ENCODE measurements at places on chromosomes 3 and 15.

DNA sequence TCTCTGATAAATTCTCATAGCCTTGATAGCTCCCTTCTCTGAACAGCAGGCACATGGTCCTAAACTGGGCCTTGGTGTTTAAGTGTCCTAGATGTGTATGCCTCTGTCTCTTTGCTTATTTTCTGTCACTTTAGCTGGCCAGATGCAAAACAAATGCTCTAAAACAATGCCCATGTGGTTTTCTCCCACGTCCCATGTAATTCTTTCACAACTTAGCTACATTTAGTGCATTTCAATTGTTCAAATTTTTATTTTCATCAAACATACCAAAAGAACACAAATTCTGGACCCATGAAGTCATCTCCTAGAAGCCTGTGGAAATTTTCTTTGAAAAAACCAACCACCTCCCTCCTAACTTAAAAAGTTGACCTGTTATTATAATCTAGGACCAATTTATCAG is 491.3 kb upstream of the AGTR1 start:
- DNase-seq, result no peak

- peak; percentile 42 for DNase-seq
These were observed 498 bp downstream of the PDE12 start for GRCh38 chr3:57556459-57557084.

GRCh38 chr3:454986-455385 is 258.4 kb downstream of the CHL1 start:
- no peak for DNase-seq

DNA sequence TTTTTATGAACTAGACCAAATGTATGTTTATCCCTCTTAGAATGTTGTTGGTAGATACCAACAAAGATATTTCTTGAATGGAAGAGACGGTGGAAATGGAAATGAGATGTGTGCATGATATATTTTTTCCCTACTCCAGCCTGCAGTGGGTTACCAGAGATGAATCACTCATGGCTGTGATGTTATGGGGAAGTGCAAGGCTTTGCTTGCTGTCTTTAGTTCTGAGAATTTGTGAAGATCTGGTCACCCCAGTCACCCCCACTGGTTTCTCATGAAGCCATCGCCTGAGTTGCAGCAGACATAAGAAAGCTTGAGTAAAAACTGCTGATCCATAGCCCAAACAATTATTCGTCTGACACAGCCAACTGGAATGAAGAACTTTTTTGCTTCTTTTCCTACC is 78.1 kb upstream of the EOMES start:
- DNase-seq, result no peak

GRCh38 chr15:77839456-77839855 is 206.7 kb upstream of the LINGO1 start:
- DNase-seq, result no peak

- no peak for DNase-seq
These were observed 3.2 kb upstream of the GABRG3 start for GRCh38 chr15:26967719-26968269.

DNA sequence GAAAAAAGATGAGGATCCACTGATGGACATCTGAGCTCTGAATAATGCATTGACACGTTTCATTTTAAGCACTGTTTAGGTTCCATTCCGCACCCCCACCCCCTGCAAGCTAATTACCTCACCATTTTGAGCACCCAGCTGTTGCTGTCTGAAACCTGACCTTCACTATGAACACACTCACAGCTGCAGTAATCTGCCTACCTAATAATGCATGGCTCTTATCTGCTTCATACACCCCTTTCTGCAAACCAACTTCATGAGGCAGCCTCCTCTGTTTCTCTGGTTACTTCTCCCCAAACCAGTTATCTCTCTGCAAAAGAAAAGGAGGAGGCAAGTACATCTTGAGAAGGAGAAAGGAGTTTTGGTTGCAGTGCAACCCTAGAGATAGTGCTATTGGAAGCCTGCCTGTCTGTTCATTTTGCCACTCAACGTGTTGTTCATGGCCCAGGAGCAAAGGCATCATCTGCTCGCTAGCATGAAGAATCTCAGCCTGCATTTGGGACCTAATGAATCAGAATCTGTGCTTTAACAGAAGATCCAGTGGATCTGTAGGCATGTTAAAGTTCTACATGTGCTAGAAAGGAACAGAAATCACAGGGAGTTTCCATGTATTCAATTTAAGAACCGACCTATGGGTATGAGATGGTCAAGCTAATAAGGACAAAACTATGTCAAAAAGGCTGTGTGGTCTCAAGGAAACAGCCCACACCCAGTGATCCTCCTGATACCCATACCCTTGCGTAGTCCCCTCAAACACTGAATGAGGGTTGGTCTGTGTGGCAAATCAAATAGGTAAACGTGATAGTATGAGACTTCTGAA is 87.2 kb downstream of the MB21D2 start:
- no peak for DNase-seq

GRCh38 chr3:36800533-36801116 is 36.3 kb upstream of the DCLK3 start:
- no peak for DNase-seq

- DNase-seq, result peak; percentile 82
These were observed 81.2 kb downstream of the SRGAP3 start for GRCh38 chr3:9168241-9168741.

DNA sequence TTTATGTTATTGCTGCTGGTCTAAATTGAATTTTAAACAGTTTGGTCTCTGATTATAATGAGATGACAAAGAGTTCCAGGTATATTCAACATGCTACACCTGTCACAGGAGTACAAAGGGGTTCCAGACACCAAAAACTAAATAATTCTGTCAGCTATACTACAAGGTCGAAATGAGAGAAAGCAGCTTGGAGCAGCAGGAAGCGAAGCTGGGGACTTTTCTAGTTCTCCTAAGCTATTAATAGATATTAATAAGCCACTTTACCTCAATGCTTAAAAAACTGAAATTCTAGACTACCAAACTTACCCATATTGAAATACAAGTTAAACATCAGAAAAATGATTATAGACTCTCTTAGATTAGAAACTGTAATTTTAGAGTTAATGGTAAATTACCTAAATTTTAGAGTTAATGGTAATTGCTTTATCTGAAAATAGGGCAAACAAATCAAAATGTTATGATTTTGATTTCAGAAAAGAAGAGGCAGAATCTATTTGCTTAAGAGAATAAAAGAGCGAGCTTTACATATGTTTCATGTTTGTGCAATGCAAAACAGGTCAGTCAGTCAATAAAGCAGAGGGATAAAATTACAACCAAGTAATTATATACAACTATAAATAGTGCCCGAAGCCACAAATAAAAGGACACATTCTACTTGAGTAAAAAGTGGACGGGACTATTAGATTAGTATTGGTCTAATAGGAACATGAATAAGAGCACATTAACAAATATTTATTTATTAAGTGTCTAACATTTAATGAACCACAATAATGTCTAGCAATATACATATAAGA is 16.8 kb downstream of the HSPBAP1 start:
- no peak for DNase-seq

DNA sequence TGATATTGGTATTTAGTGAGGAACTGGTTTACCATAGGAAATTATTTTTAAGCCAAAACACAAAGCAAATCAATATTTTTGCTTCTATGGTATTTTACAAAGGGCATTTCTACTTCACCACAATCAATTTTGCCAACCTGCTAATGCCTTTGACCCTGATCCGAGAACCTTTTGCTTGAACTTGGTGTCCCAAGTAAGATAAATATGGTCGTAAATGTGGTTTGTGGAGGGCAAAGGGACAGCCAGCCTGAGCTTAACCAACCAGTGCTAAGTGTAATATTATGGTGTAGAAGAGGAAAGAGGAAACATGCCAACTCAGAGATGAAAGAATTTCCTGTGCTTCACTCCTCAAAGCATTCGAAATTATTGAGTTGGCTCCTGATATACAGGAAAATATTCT is 148.4 kb downstream of the C3orf38 start:
- DNase-seq, result no peak

- no peak for DNase-seq
These were observed 26.8 kb downstream of the NPHP3 start for GRCh38 chr3:132695422-132695821.

- no peak for DNase-seq
These were observed 212.5 kb downstream of the XXYLT1 start for GRCh38 chr3:195058336-195059005.

All from activated CD4-positive, alpha-beta T cell treated with anti-CD3 and anti-CD28 coated beads, Interleukin-2, amount 10 ng/mL, durations not matched to agents 7 days and 5 days (primary cell).